Neural progenitor cell (in vitro differentiated cells): ENCODE measurements at places on chromosomes 1 and 21. TPM values are rescaled to one million over a fixed set of nuclear protein-coding genes. Genes with fewer than 3 reads are reported as not detected.
A peak's percentile ranks its signal among the peaks of the same experiment; 100 is the strongest.

EFHD2 gene
- 6.5 and 14.5 TPM in 2 replicates for total RNA-seq

HSD3B2 gene
- total RNA-seq: not detected in 2 replicates

PTGFR gene
- total RNA-seq: 0.06 TPM in 1 of 2 replicates, not detected in the other

UMODL1 gene
- 0.09 TPM in 1 of 2 replicates, not detected in the other for total RNA-seq

ADAMTS4 gene
- 1.3 and 5.4 TPM in 2 replicates for total RNA-seq

ZFYVE9 gene
- total RNA-seq: 32.9 and 42.7 TPM in 2 replicates

DNA sequence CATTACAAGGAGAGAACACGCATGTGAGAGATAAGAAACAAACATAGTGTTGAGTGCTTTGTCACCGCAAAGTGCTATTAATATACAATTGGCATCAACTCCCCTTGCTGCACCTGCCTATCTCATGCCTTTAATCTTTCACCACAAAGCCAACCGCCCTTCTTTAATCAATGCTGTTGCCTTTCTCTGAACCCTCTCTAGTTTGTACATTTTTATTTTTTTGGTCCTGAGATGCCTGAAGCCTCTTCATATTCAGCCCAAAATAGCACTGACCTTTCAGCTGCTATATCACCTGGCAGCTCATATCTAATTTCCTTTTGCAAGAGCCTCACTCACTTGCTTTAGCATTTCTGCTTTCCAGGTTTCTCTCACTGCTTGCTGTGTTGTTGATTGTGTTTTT is 504.7 kb downstream of the NUF2 start:
- DNase-seq: no peak

GRCh38 chr1:53545663-53546408 is 86.6 kb downstream of the DMRTB1 start:
- no peak for DNase-seq

GRCh38 chr21:35770101-35770945 is 290.0 kb downstream of the SETD4 start:
- no peak for DNase-seq

- DNase-seq: no peak
Measured at GRCh38 chr1:239301251-239301650, 85.1 kb upstream of the CHRM3 start.

GRCh38 chr1:245797592-245798348 is 643.0 kb downstream of the KIF26B start:
- peak; percentile 63 for DNase-seq

DNA sequence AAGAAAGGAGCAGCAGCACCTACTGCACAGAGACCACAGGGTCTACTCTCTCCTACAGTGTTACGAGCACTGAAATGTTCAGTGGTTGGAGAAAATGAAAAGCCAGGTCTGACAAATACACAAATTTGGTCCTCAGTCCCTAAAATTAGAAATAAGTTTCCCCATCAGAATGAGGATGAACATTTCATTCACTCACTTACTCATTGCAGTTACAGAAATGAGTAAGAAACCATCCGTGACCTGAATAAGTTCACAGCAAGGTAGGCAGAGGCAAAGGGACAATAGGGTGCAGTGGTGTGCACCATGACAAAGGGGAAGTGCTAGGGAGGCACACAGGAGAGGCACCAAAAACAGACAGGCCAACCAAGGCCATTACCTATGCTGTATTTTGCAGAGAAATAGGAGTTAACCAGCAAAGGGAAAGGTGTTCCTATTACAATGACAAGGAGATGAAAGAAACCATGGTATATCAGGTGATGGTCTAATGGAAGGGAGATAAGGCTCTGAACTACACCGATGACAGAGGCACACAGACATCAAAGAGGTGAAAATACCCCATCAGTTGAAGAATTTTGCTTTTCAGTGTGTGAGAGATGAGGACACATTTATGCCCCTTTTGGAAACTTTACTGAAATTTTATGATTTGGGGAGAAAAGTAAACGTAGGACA is 29.4 kb downstream of the VAV3 start:
- no peak for DNase-seq

GRCh38 chr1:165235777-165236291 is 120.7 kb downstream of the LMX1A start:
- DNase-seq: peak; percentile 90

GRCh38 chr21:43619856-43620255 is 39.4 kb downstream of the HSF2BP start:
- DNase-seq: peak; percentile 13

DNA sequence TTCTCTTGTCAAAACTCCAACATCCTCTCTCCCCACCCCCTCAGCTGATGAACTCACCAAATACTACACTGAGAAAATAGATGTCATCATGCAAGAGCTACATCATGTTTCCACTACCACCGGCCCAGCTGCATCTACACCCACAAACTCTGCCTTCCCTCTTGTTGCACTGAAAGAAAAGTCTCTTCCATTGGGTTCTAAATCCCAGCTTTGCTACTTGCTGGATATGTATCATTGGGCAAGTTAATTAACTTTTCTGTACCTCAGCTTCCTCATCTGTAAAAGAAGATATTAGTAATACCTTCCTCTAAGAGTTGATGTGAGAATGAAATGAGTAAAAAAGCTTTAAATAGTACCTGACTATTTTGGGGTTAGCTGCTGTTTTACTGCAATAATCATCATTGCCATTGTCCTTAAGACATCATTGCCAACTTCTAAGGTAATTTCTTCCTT is 108.6 kb downstream of the OLFML2B start:
- no peak for DNase-seq

GRCh38 chr1:151327903-151328674 is 873 bp upstream of the PI4KB start:
- DNase-seq: peak; percentile 70

DNA sequence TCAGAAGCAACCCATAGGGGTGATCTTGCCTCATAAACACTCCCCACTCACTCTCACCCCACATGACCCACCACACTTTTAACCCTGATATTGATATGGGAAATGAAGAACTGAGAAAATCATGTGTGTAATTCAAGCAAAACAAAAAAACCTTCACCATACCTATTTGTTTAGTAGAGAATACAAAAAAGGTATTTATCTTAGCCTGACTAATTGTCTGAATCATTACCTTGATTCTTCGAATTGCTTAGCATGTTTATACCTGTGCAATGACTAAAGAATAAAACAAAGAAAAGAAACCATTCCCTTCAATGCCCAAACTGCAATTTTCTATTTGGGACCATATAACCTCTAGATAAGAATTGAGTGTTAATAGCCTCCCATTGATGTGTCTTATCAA is 1.8 kb downstream of the CLDN17 start:
- DNase-seq: no peak

DNA sequence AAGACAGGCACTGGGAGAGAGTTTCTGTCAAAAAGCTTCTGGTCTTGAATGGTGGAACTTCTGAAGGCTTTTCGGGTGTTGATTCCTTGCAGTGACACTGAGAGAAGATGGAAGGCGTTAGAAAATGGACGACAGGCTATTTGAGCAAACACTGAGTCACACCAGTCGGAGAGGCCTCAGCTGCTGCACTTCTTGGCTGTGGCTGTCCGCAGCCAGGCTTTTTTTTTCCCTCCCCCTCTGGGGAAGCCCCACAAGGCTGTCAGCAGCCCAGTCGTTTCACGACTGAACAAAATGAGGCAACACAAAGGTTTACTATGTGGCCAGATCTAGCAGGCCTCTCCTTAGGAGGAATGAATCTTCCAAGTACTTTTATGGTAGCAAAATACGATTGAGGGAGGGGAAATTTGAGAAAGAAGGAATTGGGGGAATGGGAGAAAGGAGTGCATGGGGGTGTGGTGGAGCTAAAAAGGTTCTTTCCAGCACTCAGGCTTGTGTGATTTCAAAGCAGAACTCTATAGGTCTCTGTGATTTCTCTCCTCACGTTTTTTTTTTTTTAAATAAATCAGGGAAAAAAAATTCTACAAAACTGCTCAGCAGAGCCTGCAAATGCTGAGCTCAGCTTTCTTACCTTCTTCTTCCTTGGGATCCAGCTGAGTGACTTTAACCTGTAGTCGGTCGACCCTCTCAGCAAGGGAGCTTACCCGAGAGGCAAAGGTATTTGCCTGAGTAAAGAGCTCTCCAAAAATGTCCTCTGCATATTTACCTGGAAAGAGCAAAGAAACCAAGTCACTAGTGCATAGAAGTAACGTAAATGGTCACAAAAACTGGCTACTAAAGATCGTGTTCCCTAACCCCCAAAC is 26.1 kb downstream of the GPR3 start:
- no peak for DNase-seq

DNA sequence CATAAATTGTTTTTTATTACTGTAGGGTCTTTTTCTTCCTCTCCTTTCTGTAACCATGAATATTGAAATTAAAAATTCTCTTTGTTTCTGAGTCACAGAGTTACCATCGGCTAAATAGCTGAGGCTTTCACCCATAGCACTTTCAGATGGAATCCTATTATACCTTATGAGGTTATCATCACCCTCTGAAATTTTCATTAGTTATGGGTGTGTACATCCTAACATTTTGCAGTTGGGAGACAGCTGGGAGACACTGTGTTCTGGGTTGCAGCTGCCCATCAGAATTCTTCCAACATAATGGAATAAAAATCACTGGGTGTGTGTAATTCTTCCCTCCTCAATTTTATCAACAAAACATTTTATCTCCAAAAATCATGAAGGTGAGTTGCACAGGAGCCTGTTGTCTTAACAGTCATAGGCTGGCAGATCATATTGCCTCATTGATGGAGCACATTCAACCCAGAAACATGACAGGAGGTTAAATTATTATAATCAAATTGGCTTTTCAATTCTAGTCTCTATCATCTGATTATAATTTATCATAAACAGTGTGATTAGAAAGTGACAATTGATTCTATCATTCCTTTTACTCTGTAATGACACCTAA is 17.4 kb downstream of the CYYR1 start:
- DNase-seq: no peak

DNA sequence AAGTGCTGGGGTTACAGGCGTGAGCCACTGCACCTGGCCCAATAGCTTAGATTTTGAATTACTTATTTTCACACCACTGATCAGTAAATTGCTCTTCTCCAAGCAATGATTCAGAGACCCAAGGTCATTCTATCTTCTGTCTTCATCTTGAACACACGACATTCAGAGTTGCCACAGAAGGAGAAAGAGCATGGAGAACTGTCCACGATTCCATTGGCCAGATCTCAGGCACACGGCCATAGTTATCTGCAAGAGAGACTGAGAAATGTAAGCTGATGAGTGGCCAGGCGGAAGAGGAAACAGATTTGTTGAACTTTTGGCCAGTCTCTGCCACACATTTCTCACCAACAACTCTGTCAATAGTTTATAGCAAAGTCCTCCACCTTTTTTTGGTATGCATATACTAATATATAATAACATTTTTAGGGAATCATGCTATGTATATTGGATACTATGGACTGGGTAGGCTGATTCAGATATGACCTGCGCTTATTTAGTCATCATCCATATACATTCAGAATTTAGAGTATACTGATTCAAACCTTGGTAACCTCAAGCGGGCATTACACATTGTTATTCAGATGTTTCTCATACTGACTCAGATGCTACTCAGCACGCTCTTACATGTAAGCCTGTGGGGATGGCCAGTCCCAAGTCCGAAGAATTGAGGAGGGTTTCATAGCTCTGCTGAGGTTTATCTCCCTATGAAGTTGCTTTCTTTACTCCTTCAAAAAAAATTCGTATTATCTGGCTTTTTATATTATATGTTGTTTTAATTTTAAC is 25.5 kb upstream of the CAP1 start:
- no peak for DNase-seq
